ENCODE measurements at places on chromosomes 3 and 15.
A peak's percentile ranks its signal among the peaks of the same experiment; 100 is the strongest.

GRCh38 chr15:69749274-69749673 lies 296.7 kb downstream of the RPLP1 start:
- no peak for DNase-seq

GRCh38 chr3:159263750-159264553 lies 462.1 kb downstream of the MFSD1 start:
- peak; percentile 56 for DNase-seq

DNA sequence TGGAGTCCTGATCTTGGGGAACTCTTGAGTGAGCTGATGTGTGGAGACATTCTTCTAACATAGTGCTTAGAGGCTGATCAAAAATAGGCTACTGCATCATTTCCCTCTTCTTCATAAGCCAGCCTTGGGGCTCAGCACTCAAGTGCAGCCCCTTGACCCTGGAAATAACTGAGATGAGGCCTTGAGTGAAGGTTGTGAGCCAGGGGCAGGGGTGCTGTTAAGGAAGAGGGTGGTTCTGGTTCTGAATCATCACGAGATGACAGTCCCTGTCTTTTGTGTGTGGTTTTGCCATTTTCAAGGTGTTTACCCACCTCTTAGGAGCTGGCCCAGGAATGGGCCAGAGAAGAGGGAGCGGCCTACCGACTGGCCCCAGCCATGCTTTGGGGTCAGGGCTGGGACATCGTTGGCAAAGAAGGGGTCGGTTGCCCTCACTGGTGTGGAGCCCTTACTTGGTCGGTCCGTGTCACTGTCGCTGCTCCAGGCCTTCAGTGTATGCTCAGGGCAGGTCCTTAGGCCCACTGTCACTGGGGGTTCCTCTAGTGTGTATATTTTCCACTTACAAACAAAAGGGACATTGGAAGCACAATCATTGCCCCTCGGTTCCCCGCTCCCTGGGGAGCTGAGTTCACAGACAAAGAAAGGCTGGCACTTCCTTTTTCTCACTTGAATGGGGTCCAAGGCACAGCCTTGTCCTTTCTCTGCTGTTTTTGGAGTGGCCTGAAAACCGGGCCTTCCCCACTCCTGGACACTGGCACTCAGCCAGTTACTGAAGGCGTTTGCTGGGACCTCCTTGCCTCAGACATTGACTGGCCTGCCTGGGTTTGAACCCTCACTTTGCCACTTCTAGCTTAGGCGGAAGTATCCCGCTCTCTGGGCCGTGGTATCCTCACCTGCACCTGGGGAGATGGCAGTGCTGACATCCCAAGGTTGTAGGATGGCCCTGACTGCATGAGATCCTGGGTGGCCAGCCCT lies 46.6 kb downstream of the SLC6A6 start:
- DNase-seq: no peak

DNA sequence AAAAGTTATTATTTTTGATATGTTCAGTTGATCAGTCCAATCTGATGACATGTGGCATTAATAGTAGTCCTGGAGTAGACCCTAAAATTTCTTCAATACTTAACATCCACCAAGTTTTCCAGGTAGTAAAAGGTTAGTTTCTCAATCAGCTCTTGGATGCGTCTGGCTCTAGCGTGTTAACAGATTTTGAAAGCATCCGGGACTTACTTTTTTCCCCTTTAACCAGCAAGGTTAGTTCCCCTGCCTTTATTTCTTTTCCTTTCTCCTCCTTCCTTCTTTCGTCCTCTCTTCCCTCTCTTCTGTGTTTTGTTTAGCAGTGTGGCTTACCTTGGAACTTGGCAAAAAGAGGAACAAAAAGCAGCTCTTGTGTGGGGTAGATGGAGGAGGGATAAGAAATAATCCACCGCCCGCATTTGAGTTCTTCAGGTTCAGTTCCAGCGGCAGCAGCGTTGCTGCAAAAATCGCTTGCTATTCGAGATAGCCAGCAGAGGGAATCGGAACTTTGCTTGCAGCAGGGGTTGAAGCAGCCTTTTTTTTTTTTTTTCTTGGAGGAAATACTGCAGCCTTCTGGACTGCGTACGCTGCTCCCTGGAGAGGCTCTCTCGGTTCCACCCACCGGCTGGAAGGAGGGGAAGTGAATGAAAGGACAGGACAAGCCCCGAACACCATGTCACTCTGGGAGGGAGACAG lies at the start of gene RBMS3:
Gene RBMS3 (plus strand): TSS at position 668 of the 690 bp plus-strand sequence.
- DNase-seq: peak; percentile 98

- DNase-seq: peak; percentile 69
Observed at GRCh38 chr3:99407257-99407656, 231.1 kb upstream of the COL8A1 start.

Measured in fibroblast of upper back skin (primary cell).